ENCODE measurements at places on chromosomes 2 and 18.

- no peak for DNase-seq
Observed at GRCh38 chr2:121210691-121211090, 74.3 kb downstream of the TFCP2L1 start.

DNA sequence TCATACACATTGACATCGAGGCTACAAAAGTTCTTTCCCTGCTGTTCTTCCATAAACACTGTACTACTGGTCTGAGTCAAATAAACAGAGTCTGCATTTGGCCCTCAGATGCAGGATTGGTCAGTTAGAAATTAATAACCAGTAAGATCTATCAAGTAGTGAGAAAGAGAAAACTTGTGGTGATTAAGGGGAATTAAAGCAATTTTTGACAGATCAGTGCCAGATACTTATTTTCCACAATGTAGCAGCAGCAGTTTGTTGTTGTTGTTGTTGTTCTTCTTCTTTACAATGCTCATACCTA, 85.0 kb downstream of the IKZF2 start:
- DNase-seq: no peak

DNA sequence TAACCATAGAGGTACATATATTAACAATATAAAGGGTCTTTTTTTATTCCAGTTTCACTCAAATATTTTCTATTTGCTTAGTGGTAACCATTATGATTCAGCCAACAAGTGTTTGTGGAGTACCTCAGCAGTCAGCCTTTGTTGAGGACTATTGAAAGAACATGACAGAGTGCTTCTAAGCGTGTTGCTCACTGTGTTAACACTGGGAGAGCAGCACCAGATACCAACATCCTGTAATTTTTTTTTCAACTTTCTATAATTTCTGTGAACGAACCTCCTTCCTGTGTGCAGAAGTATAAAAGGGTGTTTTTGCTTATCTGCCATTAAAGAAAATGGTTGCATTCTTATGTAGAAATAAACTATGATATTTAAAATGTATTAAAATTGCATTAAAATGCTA, 239.0 kb downstream of the PHLPP1 start:
- DNase-seq: no peak

- DNase-seq: no peak
Observed at GRCh38 chr2:238151628-238152235, 7.0 kb upstream of the ERFE start.

GRCh38 chr2:204900487-204900886, 355.2 kb downstream of the PARD3B start:
- no peak for DNase-seq

DNA sequence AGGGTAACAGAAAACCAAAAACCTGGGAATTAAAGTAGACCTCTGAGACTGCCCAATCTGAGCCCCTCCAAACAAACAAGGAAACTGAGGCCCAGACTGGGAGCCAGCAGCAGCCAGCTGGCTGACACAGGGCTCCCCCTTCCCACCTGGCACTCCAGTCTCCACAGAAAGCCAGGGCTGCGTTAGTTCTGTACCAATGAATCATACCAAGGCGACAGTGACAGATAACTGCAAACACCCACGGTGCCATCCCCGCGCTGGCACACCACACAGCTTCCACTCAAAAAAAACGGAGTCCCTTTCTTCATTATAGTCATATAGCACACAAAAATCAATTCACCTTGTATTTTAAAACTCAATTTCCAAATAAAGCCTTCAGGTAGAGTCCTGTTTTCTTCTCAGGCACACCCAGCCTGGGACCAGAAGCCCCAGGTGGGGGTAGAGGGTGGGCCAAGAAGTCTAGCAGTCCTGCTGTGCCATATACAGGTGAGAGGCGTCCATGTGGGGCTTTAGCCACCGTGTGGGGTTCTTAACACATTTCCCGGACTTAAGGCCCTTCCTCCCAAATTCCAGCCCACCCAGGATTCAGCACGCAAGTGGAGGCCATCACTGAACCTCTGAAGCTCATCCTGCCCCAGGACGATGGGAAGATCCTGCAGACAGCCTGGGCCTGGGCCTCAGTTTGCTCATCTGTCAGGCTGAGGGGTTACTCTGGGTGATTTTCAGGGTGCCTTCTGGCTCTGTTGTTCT, 1.2 kb downstream of the PER2 start:
- peak; percentile 73 for DNase-seq

- DNase-seq: no peak
Observed at GRCh38 chr2:58671675-58672074, 430.6 kb upstream of the FANCL start.

DNA sequence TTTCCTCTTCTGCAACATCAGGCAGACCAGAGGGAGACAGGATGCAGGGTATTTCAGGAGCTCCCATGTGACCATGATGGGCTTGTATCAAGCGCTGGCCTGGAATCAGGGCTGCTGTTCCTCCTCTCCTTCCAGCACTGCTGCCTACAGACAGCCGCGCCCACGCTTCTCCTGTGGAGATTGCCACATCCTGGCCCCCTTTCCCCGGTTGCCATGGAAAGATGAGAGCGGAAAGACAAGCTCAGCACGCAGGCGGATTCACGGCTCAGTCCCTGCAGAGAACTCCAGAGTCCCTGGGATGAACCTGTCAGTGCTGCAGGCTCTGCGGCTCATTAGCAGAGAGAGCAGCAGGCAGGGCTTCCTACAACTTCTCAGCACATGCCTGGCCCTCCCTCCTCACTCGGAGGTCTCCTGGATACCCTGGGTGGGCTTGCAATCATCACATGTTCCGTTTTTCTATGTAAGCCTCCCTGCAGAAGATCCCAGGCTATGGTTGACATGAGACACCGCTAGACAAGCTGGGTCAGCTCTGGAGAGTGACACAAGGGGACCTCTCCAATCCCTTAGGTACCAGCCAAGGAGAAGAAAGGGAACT, 497.8 kb upstream of the MYT1L start:
- no peak for DNase-seq

- peak; percentile 55 for DNase-seq
Observed at GRCh38 chr18:11310476-11311086, 161.2 kb upstream of the PIEZO2 start.

- DNase-seq: no peak
Observed at GRCh38 chr2:152513681-152514080, 178.7 kb downstream of the FMNL2 start.

DNA sequence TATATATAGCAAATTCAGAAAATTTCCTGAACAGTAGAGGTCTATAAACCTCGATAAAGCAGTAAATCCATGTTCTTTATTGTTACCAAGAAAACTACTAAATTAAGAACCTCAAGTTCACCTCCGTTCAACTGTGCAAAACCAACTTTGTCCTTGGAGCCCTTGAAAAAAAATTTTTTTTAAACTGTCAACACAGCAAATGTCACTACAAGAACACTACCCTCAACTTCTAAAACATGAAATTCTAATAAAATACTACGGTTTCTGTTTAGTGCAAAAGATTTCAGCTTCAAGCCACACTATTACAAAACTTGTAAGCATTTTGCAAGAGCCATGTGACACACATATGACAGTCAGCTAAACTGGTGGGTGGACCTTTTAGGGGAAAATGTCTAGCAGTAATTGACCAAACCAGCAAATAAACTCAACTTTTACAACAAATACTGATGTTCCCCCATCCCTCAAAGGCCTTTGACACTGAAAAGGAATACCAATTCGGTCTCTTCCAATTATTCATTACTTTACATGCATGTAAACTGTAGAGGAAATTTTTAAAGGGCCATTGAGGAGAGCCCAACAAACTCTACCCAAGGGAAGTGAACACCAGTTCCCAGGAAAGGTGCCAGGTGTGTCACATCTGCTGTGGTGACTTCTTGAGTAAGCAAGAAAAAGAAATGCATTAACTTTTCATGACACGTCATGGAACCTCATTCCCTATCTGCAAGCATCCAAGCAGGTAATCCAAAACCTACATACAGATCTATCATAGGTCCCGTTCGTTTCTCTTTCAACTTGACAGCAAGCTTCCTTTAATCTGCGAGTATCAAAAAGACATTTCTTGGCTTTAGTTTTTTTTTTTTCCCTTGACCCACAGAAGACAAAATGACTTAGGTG, 1.4 kb downstream of the RAB1A start:
- peak; percentile 43 for DNase-seq

- no peak for DNase-seq
Observed at GRCh38 chr2:19207452-19207851, 151.0 kb downstream of the OSR1 start.

GRCh38 chr2:54444503-54444902, 11.6 kb upstream of the SPTBN1 start:
- DNase-seq: no peak

- DNase-seq: peak; percentile 82
Observed at GRCh38 chr2:136305517-136306192, 187.7 kb upstream of the CXCR4 start.

- DNase-seq: no peak
Observed at GRCh38 chr18:27114842-27115241, 70.3 kb downstream of the CHST9 start.

DNA sequence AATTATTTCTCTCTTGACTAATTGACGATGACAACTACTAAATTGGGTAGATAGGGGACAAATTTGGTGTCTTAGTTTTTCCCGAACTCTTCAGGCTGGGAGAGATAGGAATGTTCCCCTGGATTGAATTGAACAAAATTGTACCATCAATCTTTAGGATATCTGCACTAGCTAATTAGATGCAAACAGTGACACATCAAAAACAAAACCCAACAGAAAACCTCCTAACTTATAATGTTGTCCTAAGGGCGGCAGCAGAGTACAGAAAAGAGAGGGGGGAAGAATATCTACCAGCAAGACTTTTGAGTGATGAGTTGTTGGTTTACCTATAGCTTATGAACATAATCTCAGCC, 342.9 kb downstream of the INSIG2 start:
- no peak for DNase-seq

GRCh38 chr18:23857756-23858155, 156.8 kb upstream of the TTC39C start:
- DNase-seq: no peak

DNA sequence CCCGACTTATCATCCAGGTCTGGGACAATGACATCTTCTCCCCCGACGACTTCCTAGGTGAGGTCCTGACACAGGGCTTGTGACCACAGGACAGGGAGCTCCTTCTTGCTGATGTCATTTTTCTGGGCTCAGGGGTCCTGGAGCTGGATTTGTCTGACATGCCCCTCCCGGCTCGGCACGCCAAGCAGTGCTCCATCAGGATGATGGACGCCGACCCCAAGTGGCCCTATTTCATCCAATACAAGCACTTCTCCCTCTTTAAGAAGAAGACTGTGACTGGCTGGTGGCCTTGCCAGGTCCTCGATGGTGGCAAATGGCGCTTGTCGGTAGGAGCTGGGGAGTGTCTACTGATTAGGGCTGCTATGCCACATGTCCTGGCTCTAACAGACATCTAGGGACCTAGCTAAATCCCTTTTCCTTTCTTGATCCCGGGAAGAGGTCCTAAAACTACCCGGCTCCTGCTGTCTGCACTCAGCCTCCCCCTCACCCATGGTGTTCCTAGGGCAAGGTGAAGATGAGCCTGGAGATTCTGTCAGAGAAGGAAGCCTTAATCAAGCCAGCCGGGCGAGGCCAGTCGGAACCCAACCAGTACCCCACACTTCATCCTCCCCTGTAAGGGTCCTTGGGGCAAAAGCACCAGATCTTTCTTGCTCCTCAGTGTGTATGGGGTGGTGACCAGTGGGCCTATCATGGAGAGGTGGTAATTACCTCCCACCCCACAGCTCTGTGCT, 36.7 kb downstream of the LMAN2L start:
- no peak for DNase-seq

DNA sequence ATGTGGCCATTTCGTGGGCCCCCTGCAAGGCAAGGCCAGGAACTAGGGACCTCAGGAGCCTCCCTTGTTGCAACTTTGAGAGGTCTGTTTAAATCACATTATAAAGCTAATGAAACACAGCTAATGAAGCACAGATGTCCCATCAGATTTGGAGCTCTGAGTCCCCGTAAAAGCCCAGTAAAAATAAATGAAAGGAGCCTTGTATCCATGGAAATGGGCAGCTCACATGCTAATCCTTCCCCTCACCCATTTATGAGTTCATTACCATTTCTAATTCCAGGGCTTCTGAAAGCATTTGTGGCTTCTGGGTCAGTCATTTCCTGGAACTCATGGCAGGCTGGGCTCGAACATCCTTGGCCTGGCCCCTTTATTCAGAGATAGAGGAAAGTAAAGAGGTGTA, 274.8 kb downstream of the SS18 start:
- no peak for DNase-seq

DNA sequence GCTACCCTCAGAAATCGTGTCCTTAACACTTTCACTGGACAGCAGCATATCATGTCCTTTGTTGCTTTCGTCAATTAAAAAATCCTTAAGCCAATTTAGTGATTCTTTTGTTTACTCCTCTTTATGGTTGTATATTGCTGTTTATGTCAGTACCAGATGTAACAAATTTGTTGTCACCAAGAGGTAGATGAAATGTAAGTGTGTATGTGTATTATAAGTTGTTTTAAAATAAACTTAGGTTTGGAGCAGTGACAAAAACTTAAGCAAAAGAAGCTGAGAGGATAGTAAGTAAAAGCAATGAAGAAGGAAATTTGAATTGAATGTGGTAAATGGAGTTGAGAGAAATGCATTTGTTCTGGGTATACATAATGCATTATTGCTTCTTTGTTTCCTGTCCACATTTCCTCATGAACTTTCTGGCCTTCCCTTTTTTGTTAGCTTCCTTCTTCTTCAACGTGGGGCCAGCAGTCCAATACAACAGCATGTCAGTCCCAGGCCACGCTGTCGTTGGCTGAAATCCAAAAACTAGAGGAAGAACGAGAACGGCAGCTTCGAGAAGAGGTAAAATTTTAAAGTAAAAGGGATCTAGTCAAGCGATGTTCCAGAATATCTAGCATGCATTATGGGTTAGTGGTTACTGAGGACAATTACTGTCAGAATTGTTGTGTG, 30.5 kb upstream of the SNORC start:
- DNase-seq: no peak

DNA sequence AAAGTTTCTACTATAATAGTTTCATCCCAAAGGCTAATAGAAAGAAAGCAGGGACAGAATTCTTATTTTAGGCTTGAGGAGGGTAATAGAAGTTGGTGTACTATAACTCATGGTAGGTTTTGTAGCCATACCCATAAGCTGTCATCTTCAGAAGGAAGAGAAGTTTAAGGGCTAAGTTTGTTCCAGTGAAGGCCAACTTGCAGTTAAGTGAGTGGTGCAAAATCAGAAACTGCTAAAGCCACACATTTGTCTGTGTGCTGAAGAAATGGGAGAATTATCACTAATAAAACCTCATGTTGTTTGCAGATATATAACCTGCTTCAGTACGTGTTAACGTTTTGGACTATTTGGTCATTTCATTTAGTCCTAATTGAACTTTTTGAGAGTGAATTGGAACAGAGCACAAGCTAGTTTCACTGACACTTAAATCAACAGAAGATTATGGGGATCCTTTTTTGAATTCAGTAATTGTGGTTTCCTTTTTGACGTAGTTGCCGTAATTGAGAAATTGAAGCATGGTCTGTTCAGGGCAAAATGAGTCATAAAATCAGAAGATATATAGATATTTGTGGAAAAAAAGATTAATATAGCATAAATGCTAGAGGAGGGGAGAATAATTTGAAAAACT, 69.1 kb downstream of the PHLPP1 start:
- no peak for DNase-seq

- DNase-seq: no peak
Observed at GRCh38 chr2:149587950-149588487, 444 bp upstream of the MMADHC start.

All from activated CD4-positive, alpha-beta T cell treated with anti-CD3 and anti-CD28 coated beads for 48 hours (primary cell).